Tibial artery (tissue), 4 donors: ENCODE measurements at places on chromosomes 1 and 21.

DNA sequence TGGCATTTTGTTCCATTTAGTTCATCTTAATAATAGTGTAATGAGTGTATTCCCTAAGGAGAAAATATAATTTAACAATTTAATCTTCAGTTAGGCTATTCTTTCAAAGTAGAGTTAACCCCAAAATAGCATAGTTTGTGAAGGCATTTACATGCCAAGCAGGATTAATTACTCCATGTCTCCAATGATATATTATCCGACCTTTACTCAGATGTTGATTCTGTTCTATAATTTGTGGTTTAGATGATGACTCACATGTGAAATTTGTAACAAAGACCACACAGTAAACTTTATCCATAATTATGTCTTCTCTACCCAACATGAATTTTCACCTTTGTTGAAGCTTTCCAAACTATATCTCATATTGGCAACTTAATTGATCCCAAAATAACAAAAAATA lies 2065.2 kb downstream of the MRPL39 start:
- no peak for DNase-seq

DNA sequence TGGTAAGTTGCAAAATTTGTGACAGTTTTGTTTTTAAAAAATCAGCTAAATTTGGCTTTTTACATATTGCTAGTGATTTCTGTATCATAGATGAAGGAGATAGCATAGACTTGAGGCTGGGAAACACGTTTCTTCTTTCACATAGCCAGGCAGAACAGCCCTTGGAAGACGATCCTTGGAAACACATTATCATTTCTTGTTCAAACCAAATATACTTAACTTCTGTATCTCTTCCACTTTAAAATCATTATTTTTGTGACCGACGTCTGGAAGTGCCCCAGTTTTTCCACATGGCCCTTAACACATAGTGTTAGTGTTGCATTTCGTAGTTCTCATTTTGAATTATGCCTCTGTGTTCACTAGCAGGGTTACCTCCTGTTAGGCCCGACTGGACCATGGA lies 193.5 kb downstream of the SDCCAG8 start:
- no peak for DNase-seq

DNA sequence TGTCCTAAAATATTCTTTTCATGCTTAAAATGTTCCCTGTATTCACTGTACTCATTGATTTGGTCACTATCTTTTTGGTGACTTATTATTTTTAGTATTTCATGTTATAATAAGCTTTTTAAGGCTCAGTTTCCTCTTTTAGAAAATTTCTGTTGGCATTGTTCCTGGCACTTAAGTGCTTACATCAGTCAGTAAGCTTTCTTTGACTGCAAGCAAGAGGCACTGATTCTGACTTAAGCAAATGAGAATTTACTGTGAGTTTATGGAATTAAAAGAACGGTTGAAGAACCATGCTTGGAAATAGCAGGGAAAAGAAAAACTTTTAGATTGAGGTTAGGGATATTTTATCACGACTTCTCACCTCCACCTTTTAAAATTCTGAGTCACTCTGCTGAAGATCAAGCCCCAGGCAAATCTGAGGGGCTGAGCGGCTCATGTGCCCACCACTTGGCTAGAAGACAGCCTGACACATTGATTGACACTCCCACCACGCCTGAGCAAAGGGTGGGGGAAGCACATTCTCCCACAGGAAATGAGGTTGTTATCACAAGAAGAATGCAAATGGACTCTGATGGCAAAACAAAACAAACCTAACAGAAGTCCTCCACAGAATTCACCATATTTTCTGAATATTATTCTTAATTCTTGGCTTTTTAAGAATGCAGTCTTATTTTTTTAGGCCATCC lies 102.8 kb downstream of the KCTD3 start:
- no peak for DNase-seq

DNA sequence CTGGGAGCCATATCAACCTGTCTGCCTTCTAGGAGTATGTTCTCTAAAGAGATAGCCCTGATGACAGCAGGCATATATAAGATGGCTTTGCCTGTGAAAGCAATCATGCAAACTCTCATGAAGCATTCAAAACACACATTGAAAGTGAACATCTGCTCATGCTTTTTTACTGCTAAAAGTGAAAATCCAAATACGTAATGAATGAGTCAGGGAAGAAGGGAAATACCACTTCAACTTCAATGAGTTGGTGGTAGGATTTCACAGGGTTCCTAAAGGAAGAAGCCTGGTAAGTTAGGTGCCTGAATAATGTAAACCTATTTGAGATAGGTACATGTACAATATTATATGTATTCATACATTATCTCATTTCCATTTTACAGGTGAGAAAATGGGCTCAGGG lies 50.5 kb upstream of the SLFNL1 start:
- no peak for DNase-seq

- DNase-seq = no peak
These were observed 79.9 kb downstream of the LACTBL1 start for GRCh38 chr1:22892789-22893188.

- DNase-seq = no peak
These were observed 97.9 kb upstream of the RGS1 start for GRCh38 chr1:192477630-192478029.

GRCh38 chr1:110035236-110035752 lies 870 bp downstream of the STRIP1 start:
- no peak for DNase-seq
